Suprapubic skin (tissue), 4 donors: ENCODE measurements at places on chromosomes 6 and 20.
A peak's percentile ranks its signal among the peaks of the same experiment; 100 is the strongest.

DNA sequence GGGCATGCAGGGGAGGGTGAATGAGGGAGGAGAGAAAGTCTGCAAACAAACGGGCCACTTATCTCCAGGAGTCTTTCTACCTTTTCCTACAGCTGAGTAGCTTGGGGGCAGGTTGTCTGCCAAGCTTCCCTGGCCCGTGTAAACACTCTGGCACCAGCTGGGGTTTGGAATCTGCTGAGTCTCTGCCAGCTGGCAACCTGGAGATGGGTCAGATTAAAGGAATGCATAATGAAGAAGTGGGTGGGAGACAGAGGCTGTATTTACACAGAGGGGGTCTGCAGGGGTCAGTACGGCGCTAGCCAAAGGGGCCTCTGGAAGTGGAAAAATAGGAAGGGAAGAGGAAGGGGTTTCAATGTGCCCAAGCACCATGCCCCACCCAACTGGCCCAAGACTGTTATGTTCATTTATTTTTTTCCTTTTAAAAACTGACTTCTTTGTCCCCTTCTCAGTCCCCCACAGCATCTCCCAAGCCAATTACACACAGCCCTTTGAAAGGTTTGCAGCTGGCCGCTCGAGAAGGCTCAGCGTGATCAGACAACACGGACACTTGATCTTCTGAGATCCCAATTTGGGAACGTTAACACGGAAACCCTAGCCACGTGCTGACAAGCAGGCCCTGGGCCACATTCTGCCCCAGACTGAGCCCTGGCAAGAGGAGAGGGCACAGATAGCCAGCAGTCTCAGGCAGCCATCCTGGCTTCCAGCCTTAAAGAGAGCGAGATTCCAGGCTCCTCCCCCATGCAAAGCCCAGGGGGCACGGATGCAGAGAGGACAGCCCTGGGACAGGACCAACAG, 25.2 kb downstream of the TRAM2 start:
- no peaks in the 10 kb centered on the region for H3K36me3 ChIP-seq
- no peak for DNase-seq
- peak overlapping the region; percentile 59 for H3K27ac ChIP-seq
- H3K4me3 ChIP-seq = peak overlapping the region; percentile 7
- H3K4me1 ChIP-seq = peaks cover 47% of the 10 kb centered on the region

- H3K36me3 ChIP-seq = no peaks in the 10 kb centered on the region
- H3K4me3 ChIP-seq = no peak overlapping the region
- H3K4me1 ChIP-seq = no peaks in the 10 kb centered on the region
- H3K27ac ChIP-seq = no peak overlapping the region
- DNase-seq = no peak
- H3K27me3 ChIP-seq = no peaks in the 10 kb centered on the region
Measured at GRCh38 chr6:146526192-146526591, 17.4 kb upstream of the RAB32 start.

DNA sequence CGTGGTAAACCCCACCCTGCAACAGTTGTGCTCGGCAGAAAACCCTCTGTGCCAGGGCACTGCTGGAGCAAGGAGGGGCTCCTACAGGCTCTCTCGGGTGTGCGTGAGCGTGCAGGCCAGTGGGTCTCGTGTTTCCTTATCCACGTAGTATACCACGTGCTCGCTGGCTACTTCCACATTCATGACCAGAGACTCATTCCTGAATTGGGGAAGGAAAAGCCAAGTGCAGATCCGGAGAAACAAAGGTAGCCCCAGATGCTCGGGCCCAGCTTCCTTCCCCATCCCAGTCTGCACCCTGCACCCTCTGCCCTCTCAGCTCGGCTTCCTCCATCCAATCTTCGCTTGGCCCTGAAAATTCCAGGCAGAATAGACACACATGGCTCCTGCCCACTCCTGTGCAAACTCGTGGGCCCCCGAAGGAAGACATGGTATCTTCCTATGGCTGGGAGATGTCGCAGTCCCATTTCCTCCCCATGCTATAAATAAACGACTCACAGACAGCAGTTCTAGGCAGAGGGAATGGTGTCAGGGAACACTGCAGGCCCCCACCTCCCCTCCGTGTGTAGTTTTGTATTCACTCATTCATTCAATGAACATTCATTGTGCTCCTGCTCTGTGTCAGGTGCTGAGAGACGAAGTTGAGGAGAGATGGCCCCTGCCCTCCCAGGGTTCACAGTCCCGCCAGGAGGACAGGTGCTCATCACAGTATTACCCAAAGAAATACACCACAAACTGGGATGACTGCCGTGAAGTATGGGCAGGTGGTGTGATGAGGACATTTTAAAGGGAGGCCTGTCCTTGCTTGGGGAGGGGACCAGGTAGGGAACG, 29.6 kb downstream of the NPEPL1 start:
- H3K27me3 ChIP-seq = peaks cover 15% of the 10 kb centered on the region
- H3K27ac ChIP-seq = no peak overlapping the region
- no peaks in the 10 kb centered on the region for H3K36me3 ChIP-seq
- peak; percentile 61 for DNase-seq
- H3K4me1 ChIP-seq = no peaks in the 10 kb centered on the region

GRCh38 chr6:6772751-6773150, 184.2 kb downstream of the LY86 start:
- H3K27ac ChIP-seq = no peak overlapping the region
- no peak overlapping the region for H3K4me3 ChIP-seq
- H3K27me3 ChIP-seq = no peaks in the 10 kb centered on the region

- H3K27ac ChIP-seq = no peak overlapping the region
- H3K27me3 ChIP-seq = no peaks in the 10 kb centered on the region
- no peak overlapping the region for H3K4me3 ChIP-seq
- no peak for DNase-seq
Measured at GRCh38 chr6:100167585-100167984, 173.6 kb upstream of the MCHR2 start.

- H3K27ac ChIP-seq = no peak overlapping the region
- DNase-seq = no peak
- H3K4me1 ChIP-seq = no peaks in the 10 kb centered on the region
- H3K27me3 ChIP-seq = no peaks in the 10 kb centered on the region
- no peaks in the 10 kb centered on the region for H3K36me3 ChIP-seq
- H3K4me3 ChIP-seq = no peak overlapping the region
Measured at GRCh38 chr6:132087391-132087790, 136.2 kb upstream of the CCN2 start.

GRCh38 chr6:36280983-36281382, 11.1 kb downstream of the PNPLA1 start:
- DNase-seq = no peak
- H3K4me1 ChIP-seq = no peaks in the 10 kb centered on the region
- no peaks in the 10 kb centered on the region for H3K36me3 ChIP-seq
- H3K27me3 ChIP-seq = peaks cover 18% of the 10 kb centered on the region
- no peak overlapping the region for H3K27ac ChIP-seq
- H3K4me3 ChIP-seq = no peak overlapping the region

DNA sequence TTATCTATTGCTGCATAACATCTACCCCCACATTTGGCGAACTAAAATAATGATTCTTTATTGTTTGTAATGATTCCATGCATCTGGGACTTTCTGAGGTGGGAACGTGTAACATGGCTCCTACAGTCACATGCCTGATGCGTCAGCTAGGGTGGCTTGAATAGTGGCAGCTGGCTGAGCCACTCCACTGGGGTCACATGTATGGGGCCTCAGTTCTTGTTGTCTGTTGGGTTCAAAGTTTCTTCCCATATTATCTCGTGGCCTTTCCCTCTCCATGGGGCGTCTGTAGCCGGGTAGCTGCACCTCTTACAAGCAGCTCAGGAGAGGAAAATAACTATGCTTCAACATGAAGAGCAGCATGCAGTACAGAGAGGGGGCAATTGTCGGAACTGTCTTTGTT, 69.9 kb downstream of the CRYBG1 start:
- no peaks in the 10 kb centered on the region for H3K4me1 ChIP-seq
- no peaks in the 10 kb centered on the region for H3K27me3 ChIP-seq
- H3K4me3 ChIP-seq = no peak overlapping the region
- no peaks in the 10 kb centered on the region for H3K36me3 ChIP-seq

DNA sequence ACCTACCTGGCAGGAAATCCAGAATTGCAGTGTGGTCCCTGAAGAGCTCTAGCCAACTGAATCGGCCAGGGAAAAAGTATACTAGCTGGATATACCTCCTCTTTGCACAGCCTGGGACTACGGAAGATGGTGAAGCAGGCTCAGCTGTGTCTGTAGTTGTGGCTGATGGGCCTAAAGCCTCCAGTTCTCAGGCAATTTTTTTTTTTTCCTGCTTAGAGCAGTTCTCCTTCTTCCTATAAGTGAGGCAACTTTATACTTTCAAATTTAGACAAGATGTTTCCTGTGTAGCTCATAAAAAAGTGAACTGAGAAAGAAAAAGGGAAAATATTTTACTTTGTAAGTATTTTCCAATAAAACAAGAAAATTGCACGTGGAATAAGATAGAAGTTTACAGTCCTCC, 172.9 kb downstream of the CARMIL1 start:
- no peak for DNase-seq
- peaks cover 10% of the 10 kb centered on the region for H3K4me1 ChIP-seq
- H3K27me3 ChIP-seq = no peaks in the 10 kb centered on the region
- no peak overlapping the region for H3K27ac ChIP-seq

GRCh38 chr6:16239798-16240123, 1.4 kb downstream of the GMPR start:
- H3K27ac ChIP-seq = peak overlapping the region; percentile 65
- no peak for DNase-seq
- H3K36me3 ChIP-seq = no peaks in the 10 kb centered on the region
- peaks cover 32% of the 10 kb centered on the region for H3K4me1 ChIP-seq
- peak overlapping the region; percentile 68 for H3K4me3 ChIP-seq

DNA sequence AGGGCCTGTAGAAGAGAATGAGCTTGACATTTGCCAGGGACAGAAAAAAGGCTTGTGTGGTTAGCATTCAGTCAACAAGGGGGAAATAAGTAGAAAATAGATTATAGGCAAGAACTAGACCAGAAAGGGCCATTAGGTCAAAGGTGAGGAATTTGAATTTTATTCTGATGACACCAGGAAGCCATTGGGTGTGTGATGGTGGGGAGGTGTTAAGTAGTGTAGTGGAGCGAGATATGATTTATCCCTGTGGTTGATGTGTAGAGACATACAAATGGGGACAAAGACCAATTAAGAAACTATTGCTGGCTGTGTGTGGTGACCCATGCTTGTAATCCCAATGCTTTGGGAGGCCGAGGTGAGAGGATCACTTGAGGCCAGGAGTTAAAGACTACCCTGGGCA, 11.0 kb downstream of the DSTN start:
- H3K36me3 ChIP-seq = no peaks in the 10 kb centered on the region
- no peaks in the 10 kb centered on the region for H3K27me3 ChIP-seq
- no peak overlapping the region for H3K4me3 ChIP-seq
- H3K4me1 ChIP-seq = peaks cover 28% of the 10 kb centered on the region
- no peak for DNase-seq

DNA sequence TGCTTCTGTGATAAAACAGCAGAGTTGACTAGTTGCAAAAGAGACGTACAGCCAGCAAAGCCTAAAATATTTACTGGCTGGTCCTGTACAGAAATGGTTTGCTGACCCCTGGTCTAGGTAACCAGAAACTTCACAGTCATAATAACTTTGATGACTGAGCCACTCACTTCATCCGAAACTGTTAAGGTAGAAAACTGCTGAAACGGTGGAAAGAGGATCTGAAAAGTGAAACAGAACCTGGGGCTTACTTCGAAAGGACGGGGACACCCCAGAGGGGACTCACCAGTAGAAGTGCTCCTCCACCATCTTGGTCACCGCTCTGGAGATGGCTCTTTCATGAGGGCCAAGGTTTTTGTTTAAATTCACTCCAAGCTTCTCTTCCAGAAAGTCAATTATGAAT, 16.4 kb downstream of the FAXC start:
- no peaks in the 10 kb centered on the region for H3K4me1 ChIP-seq
- DNase-seq = no peak
- no peak overlapping the region for H3K27ac ChIP-seq
- H3K4me3 ChIP-seq = no peak overlapping the region

- H3K4me1 ChIP-seq = peaks cover 19% of the 10 kb centered on the region
- DNase-seq = no peak
- H3K4me3 ChIP-seq = no peak overlapping the region
- H3K27ac ChIP-seq = no peak overlapping the region
- no peaks in the 10 kb centered on the region for H3K27me3 ChIP-seq
Measured at GRCh38 chr6:105588123-105588710, 185.3 kb upstream of the PREP start.

DNA sequence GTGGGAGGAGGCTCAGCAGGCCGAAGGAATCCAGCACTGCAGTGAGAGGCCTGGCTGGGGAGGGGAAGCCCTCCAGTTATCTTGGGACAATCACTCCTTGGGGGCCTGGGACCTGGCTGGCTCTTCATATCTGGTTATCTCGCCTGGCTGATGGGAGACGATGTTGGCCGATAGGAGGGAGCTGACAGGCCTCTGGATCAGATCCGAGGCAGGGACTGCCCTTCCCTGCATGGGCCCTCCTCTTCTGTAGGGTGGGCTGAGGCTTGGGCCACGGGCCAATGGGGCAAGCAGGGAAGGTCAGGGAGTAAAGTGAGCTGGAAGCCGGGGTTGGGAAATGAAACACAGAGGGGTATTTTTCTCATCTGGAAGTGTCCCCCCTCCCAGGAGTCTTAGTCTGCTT, 25.2 kb downstream of the MANBAL start:
- no peaks in the 10 kb centered on the region for H3K27me3 ChIP-seq
- H3K4me1 ChIP-seq = peaks cover 53% of the 10 kb centered on the region
- peak; percentile 86 for DNase-seq
- no peak overlapping the region for H3K4me3 ChIP-seq
- peaks cover 28% of the 10 kb centered on the region for H3K36me3 ChIP-seq

GRCh38 chr6:89736893-89737292, 82.7 kb downstream of the MDN1 start:
- H3K4me3 ChIP-seq = no peak overlapping the region
- no peak overlapping the region for H3K27ac ChIP-seq
- no peaks in the 10 kb centered on the region for H3K27me3 ChIP-seq
- H3K36me3 ChIP-seq = peaks cover 70% of the 10 kb centered on the region

GRCh38 chr6:34035161-34035560, 110.7 kb downstream of the GRM4 start:
- H3K27me3 ChIP-seq = peaks cover 19% of the 10 kb centered on the region
- H3K4me1 ChIP-seq = no peaks in the 10 kb centered on the region
- H3K4me3 ChIP-seq = no peak overlapping the region
- H3K27ac ChIP-seq = no peak overlapping the region
- no peaks in the 10 kb centered on the region for H3K36me3 ChIP-seq
